ENCODE measurements at places on chromosomes 5 and 9. TPM values are rescaled to one million over a fixed set of nuclear protein-coding genes. Genes with fewer than 3 reads are reported as not detected.

PCDHGB3 gene
- 0.67 TPM for total RNA-seq

GABRG2 gene
- not detected for total RNA-seq

HAVCR2 gene
- not detected for total RNA-seq

CLTB gene
- total RNA-seq = 195 TPM

TGFBI gene
- 36.1 TPM for total RNA-seq

All from mammary microvascular endothelial cell (primary cell).